ENCODE measurements at places on chromosomes 4 and X.

GRCh38 chrX:118726887-118727685 lies at the start of gene IL13RA1:
TSS of gene IL13RA1 (plus strand) at chrX:118727606. CDS start at chrX:118727639, 33 bp downstream.
- DNase-seq: no peak

GRCh38 chr4:71680706-71681105 lies 103.2 kb downstream of the GC start:
- DNase-seq: no peak

GRCh38 chr4:82437285-82438005 lies 7.1 kb downstream of the ENOPH1 start:
- DNase-seq: no peak

GRCh38 chr4:35800669-35801068 lies 443.6 kb downstream of the ARAP2 start:
- no peak for DNase-seq

DNA sequence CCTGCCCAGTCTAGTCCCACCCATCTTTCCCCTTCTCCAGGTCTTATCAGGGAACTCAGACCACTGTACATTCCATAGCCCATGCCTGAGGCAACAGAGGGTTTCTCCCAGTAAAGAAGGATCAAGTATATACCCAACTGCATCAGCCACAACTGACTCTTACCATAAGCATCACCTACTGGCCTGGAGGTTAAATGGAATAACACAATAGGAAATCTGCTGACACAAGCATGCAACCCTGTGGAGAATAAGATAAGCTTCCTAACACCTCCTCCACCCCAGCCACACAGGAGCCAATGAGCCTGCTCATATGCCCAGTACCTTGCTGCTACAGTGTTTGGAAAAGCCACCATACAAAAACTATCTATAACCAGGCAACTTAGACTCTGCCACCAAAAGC lies 34.6 kb upstream of the PLK4 start:
- DNase-seq: no peak

GRCh38 chr4:110830461-110830860 lies 207.6 kb upstream of the PITX2 start:
- no peak for DNase-seq

- DNase-seq: no peak
These were observed 175.3 kb downstream of the MAML3 start for GRCh38 chr4:139978692-139979091.

DNA sequence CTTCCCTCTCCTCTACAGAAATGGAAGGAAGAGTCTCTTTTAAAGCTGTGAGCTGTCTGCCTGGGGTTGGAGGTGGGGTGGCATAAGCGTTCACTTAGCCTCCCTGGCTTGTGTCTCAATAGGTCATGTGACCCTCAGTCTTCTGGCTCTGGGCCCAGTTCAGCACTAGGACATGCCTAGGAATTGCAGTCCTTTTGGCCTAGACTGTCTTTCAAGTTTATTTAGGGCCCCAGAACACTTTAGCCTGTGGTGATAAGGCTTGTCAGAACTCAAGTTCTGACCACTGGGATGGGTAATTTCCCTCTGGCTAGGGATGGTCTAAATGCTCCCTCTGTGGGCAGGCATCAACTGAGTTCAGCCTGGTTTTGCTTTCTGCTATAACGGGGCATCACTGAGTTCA lies 34.3 kb upstream of the ARMCX4 start:
- no peak for DNase-seq

DNA sequence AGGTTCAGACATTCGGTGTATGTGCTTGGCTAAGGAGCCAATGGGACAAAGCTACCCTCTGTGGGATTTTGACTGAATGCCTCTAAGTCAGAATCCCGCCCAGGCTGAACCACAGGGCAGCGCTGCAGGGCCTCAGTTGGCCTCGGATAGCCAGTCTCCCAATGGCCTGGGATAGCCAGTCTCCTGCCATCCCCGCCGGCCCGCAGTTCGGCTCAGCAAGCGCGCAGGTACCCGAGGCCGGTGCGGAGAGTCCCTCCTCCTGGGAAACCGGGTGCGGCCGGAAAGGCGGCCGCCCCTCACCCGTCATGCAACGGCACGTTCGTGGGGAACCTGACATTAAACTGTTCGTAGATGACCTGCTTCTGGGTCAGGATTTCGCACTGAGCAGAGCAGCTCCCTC lies 16.1 kb downstream of the PPEF2 start:
- DNase-seq: no peak

GRCh38 chrX:71949844-71950445 lies 39.3 kb downstream of the NHSL2 start:
- no peak for DNase-seq

DNA sequence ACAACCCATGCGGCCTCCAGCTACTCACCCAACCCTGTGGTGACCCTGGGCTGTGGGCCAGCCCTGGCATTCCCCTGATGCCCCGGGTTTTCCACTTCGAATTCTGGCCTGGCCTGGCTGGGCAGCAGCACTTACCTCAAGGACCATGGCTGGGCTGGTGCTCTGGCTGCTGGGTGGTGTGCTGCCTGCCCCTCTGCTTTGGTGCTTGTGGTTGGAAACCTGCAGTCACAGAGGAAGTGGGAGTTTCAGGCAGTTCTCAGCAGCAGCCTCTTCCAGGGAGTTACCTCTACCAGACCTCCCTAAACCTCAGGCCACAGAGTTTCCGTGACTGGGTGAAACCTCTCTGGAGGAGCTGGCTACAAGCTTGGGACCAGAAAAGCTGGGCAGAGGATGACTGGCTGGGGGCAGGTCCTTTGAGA lies at the start of gene CXCR3:
Gene CXCR3 (minus strand): TSS at position 209 of the 419 bp plus-strand sequence. CDS start 62 bp downstream, at position 147.
- DNase-seq: no peak

DNA sequence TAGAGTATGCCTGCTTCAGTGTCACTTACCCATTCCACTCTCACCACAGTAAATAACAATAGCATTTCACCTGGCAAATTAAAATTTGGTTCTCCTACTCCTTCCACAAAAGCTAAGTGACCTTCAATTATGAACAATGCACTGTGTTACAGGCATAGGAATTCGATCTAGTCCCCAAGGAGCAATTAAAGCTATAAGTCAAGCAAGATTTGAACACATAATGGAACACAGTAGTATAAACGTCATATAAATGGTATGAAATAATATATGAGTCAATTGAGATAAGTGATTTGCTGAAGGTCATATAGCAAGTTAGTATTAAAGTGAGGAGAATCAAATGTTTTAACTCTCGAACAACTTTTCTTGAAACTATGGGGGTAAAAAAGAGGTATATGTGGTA lies 65.8 kb downstream of the ARAP2 start:
- no peak for DNase-seq

- no peak for DNase-seq
These were observed 792 bp downstream of the PPID start for GRCh38 chr4:158722291-158722916.

DNA sequence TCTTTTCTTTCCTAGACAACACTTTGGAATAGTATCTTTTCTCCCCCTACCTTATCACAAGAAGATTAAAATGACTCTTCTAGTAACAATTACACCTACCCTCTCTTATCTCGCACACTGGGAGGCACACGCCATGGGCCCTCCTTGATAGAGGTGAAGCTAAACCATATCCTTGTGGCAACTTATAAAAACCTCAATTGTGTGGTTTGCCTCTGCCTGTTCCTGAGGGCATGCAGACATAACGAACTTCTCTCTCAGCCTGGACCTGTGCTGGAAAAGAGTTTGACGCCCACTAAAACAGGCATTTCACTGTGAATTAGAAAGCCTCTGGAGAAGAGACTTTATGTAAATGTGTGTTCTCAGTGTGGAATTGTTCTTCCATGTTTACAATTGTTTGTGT lies 141.2 kb downstream of the NDST3 start:
- DNase-seq: no peak

Data from T-cell (primary cell).